ENCODE measurements at places on chromosomes 3 and 15.

DNA sequence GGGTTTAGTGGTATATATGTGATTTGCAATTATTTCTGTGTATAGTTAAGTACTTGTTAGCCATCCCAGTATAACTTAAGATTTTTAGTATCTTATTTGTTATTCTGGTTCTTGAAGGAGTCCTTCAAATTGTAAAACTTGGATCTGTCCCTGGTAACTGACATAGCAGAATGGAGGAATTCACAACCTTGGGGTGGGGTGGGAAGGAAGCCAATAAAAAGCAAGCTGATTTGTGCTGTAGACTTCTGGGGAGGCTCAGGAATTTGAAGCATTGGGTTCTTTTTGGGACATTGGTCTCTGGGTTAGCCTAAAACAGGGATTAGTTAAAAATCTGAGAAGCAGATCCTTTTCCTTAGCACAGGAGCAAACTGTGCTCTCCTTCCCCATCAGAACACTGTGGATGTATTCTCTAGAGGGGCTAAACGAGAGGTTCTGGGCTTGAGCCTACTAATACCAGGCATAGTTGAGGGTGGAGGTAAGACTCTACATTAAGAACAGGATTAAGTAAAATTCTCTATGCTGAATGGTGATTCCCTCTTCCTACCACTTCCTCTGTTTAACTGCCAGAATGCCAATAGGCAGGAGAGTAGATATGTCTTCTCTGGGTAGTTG, 42.2 kb downstream of the GMPS start:
- no peak overlapping the region for H3K27ac ChIP-seq
- H3K27me3 ChIP-seq = no peaks in the 10 kb centered on the region
- peaks cover 18% of the 10 kb centered on the region for H3K4me1 ChIP-seq
- DNase-seq = no peak

DNA sequence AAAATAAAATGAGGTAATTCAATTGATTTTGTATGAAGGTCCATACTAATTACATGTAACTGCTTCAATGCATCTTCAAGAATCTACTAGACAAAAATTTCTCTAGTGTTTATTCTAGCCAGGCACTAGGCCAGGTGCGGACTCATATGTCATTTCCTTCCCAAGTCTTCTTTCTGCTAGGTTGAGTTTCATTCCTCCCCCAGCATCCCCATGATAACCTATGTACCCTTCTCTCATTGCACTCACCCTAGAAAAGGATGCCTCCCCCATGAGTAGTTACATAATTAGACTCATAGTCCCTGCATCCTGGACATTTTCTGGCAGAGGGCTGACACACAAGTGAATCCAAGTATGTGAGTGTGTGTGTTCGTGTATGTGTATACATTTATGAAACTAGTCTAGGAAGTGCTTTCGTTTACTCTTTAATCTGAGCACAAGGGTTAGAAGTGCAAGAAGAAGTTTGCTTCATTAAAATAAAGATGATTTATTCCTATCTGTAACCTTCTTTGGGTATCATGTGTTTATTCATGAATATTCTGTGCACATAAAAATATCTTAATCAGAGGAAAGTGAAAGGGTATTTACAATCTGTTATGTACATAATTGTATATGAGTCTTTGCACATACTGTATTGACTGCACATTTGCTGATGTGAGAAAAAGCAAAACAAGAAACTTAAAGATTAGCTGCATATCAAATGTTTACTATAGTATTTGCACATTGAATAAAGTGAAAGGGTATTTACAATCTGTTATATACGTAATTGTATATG, 585.6 kb upstream of the ZNF717 start:
- H3K4me1 ChIP-seq = no peaks in the 10 kb centered on the region
- no peak overlapping the region for H3K27ac ChIP-seq
- no peaks in the 10 kb centered on the region for H3K27me3 ChIP-seq
- no peak for DNase-seq
- no peak overlapping the region for H3K4me3 ChIP-seq

- no peak overlapping the region for H3K4me3 ChIP-seq
- no peak for DNase-seq
- peaks cover 22% of the 10 kb centered on the region for H3K36me3 ChIP-seq
- no peak overlapping the region for H3K27ac ChIP-seq
- no peaks in the 10 kb centered on the region for H3K27me3 ChIP-seq
These were observed 30.5 kb downstream of the RAD54L2 start for GRCh38 chr3:51568996-51569395.

GRCh38 chr3:136685882-136686281, 66.3 kb downstream of the STAG1 start:
- DNase-seq = no peak
- peaks cover 12% of the 10 kb centered on the region for H3K4me1 ChIP-seq
- no peaks in the 10 kb centered on the region for H3K27me3 ChIP-seq
- H3K27ac ChIP-seq = no peak overlapping the region

GRCh38 chr3:72722930-72723726, 125.1 kb downstream of the SHQ1 start:
- peaks cover 9% of the 10 kb centered on the region for H3K4me1 ChIP-seq
- H3K36me3 ChIP-seq = no peaks in the 10 kb centered on the region

- no peak for DNase-seq
- H3K4me1 ChIP-seq = no peaks in the 10 kb centered on the region
- peaks cover 2% of the 10 kb centered on the region for H3K27me3 ChIP-seq
- no peaks in the 10 kb centered on the region for H3K36me3 ChIP-seq
- no peak overlapping the region for H3K4me3 ChIP-seq
- no peak overlapping the region for H3K27ac ChIP-seq
These were observed 62.6 kb downstream of the CORO2B start for GRCh38 chr15:68641376-68641775.

DNA sequence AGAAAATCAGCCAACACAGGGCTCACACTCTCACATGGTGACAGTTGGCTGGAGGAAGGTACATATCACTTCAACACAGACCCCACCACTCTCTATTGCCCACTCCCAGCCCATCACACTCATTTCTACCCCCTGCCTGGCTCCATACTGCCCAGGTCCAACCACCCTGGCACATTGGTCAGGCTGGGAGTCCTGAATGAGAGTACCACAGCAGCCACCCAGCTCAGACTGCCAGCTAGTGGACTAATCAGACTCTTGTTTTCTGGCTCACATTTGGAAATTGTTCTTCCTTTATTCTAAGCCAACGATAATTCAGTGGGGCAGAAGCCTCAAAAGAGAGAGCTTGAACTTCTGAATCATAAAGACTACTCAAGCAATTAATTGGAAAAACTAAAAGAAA, 20.0 kb downstream of the MRPL46 start:
- no peaks in the 10 kb centered on the region for H3K36me3 ChIP-seq
- no peak overlapping the region for H3K4me3 ChIP-seq
- peaks cover 23% of the 10 kb centered on the region for H3K27me3 ChIP-seq

Data from activated CD4-positive, alpha-beta T cell treated with anti-CD3 and anti-CD28 coated beads, Interleukin-2, amount 10 ng/mL, durations not matched to agents 24 days and 14 days (primary cell).